ENCODE measurements at places on chromosomes 6 and 20. TPM values are rescaled to one million over a fixed set of nuclear protein-coding genes. Genes with fewer than 3 reads are reported as not detected.

LAMA2 gene
- 52.9 TPM for total RNA-seq

- DNase-seq, result no peak
These were observed 109.7 kb upstream of the STMND1 start for GRCh38 chr6:16991981-16992629.

ARHGAP40 gene
- total RNA-seq, result not detected

DNA sequence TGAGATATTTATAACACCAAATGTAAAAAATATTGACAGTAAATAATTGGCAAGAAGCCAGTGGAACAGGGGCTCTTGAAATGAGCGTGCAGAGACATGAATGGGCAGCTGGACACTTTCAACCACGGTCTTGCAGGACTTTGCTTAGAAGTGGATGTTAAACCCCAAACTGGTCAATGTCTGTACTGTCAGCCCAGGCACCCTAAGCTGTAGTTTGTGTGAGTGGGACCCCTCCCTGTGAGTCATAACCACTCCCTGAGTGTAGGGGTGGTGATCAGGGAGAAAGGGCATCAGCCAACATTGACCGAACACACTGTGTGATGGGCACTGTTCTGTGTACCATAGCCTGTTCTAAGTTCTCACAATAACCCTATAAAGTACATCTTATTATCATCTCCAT lies 108.6 kb downstream of the FIG4 start:
- no peak for DNase-seq

MAP7 gene
- 0.56 TPM for total RNA-seq

DNA sequence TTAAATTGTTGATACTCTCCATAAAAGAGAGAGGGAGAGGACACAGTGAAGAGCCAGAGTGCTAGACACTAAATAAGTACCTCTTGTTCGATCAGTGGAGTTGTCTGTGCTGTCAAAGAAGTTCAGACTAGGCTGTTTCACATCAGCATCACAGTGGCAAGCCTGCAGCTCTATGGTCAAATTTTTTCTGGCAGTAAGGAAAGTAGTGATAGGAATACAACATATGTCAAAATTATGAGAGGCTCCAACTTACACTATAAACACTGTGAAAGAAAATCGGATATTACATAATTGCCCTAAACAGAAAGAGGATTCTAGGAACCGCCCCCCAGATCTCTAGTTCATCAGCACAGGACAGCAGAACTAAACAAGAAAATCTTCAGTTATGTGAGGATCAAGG lies 23.1 kb downstream of the DNAH8 start:
- no peak for DNase-seq

DNA sequence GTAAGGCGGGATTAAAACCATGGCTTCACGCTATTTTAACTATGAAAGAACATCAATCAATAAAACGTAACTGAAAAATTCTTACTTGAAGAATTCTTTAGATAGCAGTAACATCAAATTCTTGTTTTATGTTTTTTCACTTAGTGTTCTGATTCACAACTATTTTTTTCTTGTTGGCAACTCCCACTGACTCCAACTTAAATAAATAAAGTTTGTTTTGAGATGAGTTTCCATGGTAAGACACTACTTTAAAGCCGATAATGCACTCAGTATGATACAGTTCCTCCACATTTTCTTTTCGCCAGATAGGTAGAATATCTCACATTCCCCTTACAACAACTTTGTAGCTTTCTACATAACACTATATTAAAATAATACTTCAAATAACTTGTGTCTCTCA lies 33.1 kb upstream of the CNKSR3 start:
- no peak for DNase-seq

ELOVL4 gene
- not detected for total RNA-seq

DNA sequence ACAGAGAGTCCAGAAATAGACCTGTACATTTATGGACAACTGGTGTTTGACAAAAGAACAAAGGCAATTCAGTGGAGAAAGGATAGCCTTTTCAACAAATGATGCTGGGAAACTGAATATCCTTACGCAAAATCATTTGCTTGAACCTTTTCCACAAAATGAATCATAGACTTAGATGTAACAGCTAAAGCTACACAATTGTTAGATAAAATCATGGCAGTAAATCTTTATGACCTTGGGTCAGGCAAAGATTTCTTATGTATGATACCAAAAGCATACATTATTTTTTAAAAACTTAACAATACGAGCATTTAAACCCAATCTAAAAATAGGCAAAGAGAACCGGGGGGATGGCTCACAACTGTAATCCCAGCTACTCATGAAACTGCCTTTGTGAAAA lies 73.5 kb upstream of the DST start:
- no peak for DNase-seq

DNA sequence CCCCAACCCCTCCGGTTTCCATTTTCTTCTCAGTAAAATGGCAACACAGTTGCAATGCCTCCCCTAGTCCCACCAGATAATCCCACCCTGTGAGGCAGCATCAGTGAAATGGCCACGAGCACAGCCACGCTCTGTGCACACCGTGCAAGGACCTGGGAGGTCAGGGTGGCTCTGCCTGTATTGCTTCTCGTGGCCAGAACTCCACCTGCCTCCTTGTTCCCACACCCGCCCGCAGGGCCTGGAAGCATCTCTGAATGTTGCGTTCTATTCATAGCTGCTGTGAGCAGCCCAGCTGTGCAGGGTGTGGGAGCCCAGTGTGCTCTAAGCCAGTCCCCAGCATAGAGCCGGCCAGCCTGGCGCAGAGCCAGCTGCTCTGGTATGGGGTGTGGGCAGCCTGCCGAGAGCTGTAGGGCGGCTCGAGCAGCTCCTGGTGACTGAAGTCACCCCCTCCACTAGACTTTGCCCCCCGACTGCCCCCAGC lies 161.1 kb downstream of the DLL1 start:
- peak; percentile 73 for DNase-seq

GRCh38 chr20:32045999-32046398 lies 6.0 kb upstream of the HCK start:
- DNase-seq, result no peak

DNA sequence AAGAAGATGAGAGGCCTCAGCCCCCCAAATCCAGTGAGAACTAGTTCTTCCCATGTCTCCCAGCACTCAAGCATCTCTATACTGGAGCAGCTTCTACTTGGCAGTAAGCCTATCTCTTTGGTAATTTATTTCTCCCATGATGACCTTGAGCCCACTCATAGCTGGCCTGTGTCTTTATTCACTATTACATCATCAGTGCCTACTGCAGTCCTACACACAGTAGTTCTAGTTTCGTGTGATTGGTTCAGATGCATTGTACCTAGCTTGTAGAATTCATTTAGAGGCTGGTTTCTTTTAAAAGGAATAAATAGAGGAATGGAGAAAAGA lies 255.6 kb upstream of the ZFP64 start:
- no peak for DNase-seq

HACE1 gene
- 5.2 TPM for total RNA-seq

- no peak for DNase-seq
These were observed 15.1 kb downstream of the MYBL2 start for GRCh38 chr20:43681991-43682410.

PTPRT gene
- total RNA-seq, result not detected

DNA sequence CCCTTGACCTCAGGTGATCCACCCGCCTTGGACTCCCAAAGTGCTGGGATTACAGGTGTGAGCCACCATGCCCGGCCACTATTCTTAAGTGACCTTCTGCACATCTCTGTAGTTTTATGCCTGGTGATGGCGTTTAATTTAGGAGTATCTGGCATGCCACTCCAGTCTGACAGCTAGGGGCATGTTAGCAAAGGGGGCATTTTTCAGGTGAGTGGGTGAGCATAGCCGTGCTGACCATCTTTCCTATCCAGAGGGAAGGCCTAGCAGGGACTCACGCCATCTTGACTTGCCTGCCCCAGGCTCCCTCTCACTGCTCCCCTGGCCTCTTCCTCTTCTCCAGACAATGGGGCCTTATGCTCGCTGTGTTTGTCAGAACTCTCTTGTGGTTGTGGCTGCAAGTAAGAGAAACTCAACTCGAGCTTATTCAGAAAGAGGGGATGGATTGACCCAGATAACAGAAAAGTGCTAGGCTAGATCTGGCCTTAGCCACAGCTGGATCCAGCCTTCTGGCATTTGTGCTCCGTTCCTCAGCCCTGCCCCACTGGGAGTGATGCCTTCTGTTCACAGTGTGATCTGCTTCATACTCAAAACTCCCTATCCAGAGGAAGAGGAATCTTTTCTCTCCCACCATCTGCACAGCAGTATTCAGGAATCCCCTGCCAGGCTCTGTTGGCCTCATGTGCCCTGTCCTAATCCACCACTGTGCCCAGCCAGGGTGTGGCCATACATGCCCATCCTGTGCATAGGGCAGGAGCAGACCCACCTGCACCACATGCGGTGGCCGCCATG lies 174.5 kb upstream of the AKAP12 start:
- no peak for DNase-seq

ADGB gene
- total RNA-seq, result not detected

DNA sequence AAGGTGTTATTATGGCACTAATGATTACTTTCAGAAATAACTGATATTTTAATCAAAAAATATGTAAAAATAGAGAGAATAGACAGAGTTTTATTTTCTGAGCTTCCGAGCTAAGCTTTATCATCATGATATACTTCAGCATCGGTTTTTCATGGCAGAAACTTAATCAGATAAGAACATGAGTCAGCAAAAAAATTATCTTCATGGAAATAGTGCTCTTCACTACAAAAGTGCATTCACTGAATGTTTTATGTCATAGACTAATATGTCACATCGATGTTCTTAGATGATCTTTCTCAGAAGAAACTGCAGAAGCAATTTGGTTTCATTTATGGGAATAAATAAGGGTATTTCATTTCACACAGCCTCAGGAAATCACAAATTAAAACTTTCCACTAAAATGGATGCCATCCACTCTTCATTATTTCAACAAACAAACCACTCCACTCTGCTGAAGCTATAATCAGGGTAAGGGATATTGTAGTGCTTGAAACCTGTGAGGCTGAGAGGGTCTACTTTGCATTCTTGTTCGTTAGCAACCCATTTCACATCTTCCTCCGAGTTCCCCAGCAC lies 10.2 kb upstream of the MAP3K7 start:
- no peak for DNase-seq

TTBK1 gene
- total RNA-seq, result not detected

FKBP1C gene
- total RNA-seq, result 0.20 TPM

DNA sequence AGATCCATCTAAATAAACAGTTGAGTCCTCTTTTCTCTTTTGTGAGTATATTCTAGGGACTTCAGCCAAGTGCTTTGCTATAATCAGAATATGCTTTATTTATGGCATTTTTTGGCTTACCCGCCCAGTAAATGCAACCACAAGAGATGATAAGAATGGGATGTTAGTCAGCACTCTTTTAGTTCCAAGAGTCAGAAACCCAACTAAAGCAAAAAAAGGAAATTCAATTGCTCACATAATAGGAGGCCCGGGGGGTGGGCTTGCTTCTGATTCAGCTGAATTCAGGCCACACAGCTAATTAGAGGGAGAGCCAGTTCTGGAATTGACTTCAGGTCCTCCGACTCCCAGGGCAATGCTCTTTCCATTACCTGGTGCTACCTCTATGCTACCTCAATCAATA lies 250.6 kb downstream of the FARS2 start:
- no peak for DNase-seq

- DNase-seq, result no peak
These were observed 378 bp upstream of the LAMA2 start for GRCh38 chr6:128882560-128882959.

- no peak for DNase-seq
These were observed 4.8 kb downstream of the PPP1R10 start for GRCh38 chr6:30612213-30612612.

GRCh38 chr6:21134356-21134755 lies 459.2 kb upstream of the SOX4 start:
- no peak for DNase-seq

DNA sequence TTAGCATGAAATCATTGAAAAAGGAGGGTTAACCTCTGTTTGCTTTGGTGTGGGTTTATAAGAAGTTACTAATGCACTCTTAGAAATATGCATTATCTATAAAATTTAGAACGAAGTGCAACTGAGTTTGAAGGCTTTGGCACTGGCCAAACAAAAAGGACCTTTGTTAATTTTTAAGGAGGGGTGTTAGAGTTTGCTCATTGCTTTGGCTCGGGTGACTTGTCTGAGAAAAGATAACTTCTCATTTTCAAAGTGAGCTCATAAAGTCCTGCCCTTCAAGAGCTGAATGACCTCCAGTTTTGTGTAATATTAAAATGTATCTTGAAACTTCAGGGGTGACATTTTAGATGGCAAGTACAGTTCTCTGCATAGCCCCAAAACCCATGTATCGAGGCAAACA lies 25.9 kb downstream of the NEDD9 start:
- no peak for DNase-seq
